ENCODE measurements at places on chromosomes 7 and 10.

- no peak for DNase-seq
These were observed 77.9 kb downstream of the ZMIZ1 start for GRCh38 chr10:79146611-79147130.

DNA sequence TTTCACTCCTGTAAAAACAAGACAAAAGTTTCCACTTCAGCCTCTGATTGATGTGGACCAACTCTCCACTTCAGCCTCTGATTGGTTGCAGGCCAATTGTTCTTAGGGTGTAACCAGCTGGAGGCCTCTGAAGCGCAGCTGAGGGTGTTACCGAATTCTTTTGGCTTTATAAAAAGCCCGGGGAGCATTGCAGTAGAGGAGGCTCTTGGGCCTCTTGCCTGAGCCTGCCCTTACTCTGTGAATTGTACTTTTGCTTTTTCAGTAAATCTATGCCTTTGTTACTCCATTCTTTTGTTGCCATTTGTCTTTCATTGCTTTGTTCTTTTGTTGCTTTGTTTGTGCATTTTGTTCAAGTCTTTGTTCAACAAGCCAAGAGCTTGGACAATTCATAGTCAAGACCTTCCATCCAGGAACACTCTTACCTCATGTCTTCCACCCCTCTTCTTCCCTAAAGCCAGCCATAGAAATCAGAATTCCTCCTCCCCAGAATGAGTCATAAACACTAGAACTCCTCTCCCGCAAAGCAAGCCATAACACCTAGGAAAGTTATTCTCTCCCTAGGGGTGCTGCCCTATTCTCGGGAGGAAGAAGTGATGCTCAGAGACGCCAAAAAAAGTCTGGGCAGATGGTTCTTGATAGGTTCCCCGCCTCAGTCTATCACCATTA is 53.5 kb upstream of the ARMC3 start:
- DNase-seq = no peak

DNA sequence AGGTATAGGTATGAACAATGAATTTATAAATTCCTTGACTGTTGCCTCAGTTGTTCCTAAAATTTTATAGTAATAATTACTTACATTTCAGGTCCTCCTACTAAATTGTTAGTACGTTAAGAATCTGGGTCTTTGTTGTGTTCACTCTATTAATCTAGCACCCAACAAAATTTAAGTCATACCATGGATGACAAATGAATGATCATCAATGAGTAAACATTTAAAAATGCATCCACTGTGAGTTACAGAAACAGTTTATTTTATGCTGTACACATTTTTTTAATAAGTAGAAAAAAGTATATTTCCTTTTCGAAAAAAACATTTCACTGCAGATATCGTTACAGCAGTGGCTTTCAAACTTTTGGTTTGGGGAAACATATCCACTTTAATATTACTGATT is 265.2 kb downstream of the PCLO start:
- DNase-seq = no peak

GRCh38 chr10:74898201-74898976 is 72.0 kb downstream of the KAT6B start:
- DNase-seq = no peak

DNA sequence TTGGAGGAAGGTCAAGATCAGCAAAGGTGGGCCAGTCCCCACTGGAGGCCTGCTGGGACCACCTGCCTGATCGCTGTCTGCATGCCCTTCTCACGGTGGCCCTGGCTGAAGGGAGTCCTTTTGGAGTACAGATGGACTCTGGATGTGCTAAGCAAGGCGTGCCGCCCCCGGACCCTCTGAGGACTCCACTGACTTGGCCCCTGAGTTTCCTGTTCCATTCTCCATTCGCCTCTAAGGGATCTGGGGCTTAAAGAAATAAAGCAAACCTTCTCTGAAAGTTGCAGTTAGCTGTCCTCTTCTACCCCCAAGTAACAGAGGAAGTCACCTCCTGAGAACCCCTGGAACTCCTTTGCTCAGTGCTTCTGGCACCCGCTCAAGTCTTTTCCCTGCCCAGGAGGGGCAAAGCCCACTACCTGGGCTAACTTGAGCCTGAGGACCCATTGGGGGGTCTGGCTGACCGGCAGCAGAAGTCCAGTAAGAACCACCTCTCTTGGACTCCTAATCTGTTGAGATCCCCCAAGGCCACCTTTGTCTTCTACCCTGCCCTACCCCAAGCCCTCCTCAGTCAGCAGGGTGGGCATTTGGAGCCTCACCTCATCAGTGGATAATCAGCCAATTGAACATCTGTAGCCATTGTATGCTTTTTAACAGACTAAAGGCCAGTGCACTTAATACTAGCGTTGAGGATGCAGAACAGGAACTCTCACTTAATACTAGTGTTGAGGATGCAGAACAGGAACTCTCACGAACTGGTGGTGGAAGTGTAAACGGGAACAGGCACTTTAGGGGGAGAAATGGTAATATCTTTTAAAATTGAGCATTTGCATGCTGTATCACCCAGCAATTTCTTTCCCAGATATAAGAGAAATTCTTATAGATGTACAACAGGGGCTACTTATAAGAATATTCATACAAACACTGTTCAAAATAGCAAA is 2.2 kb downstream of the TBATA start:
- no peak for DNase-seq

DNA sequence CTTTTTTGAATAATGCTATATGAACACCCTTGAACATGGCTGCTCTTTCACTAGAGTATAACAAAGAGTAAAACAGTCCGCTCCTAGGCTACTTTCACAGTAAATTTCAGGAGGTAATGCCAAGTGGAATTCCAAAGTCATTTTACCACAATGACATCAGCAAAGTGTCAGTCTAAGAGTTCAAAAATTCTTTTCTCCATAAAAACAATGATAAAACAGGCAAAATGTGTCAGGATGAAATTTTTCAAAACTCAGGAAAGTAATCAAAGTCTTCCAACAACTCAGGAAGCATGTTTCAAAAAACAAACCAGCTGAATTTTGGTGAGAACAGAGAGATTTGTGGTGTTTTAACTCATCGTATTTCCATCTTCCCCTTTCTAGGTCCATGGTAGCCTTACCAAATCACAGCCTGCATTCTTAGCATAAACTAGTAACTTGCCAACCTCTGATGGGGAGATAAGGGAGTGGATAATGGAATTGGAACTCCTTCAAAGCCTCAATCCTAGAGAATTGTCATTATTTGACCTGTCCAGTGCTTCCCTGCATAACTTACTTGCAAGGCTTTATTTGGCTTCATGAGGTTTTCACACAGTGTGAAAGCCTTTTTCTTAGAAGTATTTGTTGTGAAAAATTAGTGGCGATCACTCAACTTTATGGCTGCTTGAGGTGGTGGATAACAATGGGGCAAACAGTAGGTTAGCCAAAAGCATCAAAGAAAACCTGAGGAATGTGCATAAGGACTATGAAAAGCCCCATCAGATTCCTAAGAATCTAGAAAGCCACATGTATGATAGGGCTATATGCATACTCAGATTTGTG is 302.7 kb downstream of the HDAC9 start:
- DNase-seq = no peak

GRCh38 chr7:107680478-107680877 is 19.9 kb downstream of the SLC26A4 start:
- DNase-seq = no peak

- no peak for DNase-seq
These were observed 60.7 kb downstream of the ZMIZ1 start for GRCh38 chr10:79129361-79129997.

DNA sequence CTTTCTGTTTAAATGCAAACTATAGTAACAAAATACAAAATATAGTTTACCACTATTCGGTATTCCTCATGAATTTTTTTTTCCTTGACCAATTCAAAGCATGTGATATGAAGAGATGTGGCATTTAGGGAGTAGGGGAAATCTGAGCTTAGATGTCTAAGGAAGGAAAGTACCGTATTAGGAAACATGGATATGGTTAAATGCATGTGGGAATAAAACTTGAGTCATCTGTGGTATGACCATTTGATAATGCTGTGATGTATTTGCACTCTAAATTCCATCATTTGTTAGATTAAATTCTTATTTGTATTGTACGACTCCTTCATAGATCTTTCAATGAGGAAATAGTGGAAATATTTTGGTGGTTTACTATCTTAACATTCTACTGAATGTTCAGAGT is 19.7 kb downstream of the AHR start:
- no peak for DNase-seq

DNA sequence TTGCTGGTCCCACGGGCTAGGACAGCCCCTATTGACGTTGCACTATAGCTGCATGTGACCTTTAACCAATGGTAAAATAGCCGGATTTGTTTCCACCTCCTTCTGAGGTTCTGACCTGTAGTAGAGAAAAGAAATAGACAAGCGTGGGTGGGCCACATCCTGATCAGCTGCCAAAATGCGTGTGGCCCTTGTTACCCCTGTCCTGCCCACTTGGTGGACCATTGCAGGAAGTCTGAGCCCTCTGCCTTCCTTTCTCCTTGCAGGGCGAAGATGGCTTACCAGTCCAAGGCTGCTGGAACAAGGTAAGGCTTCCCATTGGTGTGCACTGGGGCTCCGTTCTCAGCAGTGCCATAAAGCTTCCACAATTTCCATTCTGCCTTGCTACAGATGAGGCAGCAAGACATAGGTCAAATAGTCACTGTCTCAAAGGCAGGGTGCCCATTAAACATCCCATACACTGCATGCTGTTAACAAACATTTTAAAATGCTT is 95.9 kb upstream of the MACROH2A2 start:
- no peak for DNase-seq

- no peak for DNase-seq
These were observed 341.3 kb upstream of the SEMA3C start for GRCh38 chr7:81260152-81260551.

- no peak for DNase-seq
These were observed 185.1 kb downstream of the INHBA start for GRCh38 chr7:41517771-41518170.

GRCh38 chr10:14751014-14751896 is 23.4 kb downstream of the FAM107B start:
- DNase-seq = no peak

GRCh38 chr10:116699471-116700150 is 42.8 kb downstream of the HSPA12A start:
- DNase-seq = no peak

- no peak for DNase-seq
These were observed 87.6 kb upstream of the GNAI1 start for GRCh38 chr7:80047032-80047431.

GRCh38 chr10:17423632-17424186 is 30.7 kb downstream of the ST8SIA6 start:
- no peak for DNase-seq

- DNase-seq = no peak
These were observed 90.7 kb upstream of the C1QL3 start for GRCh38 chr10:16612115-16612980.

- no peak for DNase-seq
These were observed 306.8 kb downstream of the WDR11 start for GRCh38 chr10:121157998-121158397.

GRCh38 chr10:43196131-43196980 is 58.1 kb downstream of the CSGALNACT2 start:
- DNase-seq = no peak

DNA sequence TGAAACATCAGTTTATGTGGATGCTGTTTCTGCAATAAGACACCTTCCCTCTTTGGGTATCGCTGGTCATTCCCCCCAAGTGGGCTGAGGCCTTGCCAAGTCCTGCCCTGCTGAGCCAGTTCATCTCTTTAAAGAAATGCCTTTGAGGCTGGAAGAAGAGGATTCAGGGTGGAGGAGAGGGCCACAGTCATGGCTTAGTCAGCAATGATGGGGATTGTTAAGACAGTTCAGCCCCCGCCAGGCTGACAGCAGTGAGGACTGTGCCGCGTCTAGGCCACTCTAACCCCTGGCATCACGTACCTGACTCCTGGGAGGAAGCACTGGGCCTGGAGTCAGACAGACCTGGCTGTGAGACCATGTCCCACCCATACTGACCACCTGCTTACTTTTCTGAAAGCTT is 48.3 kb downstream of the PNLIPRP2 start:
- DNase-seq = no peak

- no peak for DNase-seq
These were observed 109.4 kb upstream of the FAM133B start for GRCh38 chr7:92699560-92699959.

DNA sequence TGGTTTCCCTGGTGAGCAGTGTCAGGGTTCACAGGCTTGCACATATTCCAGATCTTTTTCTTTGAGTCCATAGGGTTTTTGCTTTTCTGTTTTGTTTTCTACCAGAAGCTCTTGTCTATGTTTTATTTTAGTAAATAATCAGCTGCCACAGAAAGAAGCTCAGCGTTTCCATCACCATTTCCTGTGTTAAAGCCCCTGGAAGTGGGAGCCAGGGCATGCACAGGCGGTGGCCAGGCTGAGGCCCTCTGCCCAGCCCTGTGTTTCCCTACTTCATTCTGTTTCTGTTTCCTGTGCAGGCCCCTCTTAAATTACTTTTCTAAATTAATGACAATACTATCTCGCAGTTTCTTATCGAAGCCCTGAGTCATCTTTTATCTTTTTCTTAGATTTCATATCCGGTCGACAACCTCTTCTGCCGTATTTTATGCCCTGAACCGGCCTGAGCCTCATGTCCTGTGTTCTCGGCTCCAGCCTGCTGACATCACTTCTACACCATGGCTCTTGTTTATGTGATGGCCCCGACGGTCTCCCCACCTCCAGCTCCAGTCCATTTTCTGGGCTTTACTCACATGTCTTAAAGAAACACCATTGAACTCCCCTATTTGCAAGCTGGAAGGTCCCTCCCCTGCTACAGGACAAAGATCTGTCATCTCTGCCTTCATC is 442.2 kb downstream of the TCERG1L start:
- no peak for DNase-seq

GRCh38 chr7:44084701-44085100 is 2.4 kb upstream of the POLM start:
- DNase-seq = no peak

Data from activated CD8-positive, alpha-beta memory T cell treated with anti-CD3 and anti-CD28 coated beads for 1 hour (primary cell).